CD4-positive, alpha-beta T cell (primary cell): ENCODE measurements at places on chromosomes 3 and 15.

DNA sequence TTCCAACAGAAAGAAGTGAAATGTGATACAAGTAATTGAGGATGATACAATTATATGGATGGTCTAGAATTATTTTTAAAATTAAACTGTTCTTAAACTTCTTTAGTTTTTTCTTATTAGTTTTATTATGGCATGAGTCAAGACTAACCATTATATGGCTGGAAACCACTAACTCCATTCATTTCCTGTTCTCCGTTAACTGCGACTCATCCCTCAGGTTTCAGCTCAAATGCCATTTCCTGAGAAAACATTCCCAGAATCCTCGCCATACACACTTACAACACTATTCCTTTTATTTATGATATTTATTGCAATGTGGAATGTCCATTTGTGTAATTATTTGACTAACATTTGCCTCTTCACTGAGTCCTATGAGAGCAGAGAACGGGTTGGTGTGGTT is 394.1 kb downstream of the SOX2 start:
- no peak for DNase-seq

- DNase-seq = no peak
Measured at GRCh38 chr3:178850450-178851190, 221.0 kb downstream of the ZMAT3 start.

DNA sequence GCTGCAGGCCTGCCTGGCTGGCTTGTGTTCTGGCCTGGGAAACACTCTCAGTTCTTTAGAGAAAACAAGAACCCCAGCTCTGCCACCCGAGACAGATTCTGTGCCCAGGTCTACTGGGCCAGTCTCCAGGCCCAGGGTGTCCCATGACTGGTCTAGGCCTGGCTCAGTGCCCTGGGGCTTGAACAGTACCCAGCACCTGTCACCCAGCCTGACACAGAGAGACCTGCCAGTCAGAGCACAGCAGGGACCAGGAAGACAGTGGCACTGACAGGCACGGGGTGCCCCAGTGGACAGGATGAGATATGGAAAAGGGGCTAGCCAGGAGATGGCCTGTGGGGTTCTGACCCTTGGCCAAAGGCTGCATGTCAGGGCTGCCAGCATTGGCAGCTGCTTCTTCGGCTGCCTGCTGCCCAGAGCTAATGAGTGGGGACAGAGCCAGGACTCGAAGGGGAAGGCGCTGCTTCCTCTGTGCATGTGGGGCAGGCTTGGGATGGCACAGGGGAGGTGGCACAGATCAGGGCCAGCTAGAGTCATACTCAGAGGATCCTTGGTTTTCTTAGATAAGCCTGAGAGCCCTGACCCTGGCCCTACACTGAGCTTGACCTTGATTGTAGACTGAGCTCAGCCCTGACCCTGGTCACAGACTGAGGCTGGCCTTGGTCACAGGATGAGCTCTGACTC is 15.1 kb downstream of the CCDC33 start:
- DNase-seq = no peak

DNA sequence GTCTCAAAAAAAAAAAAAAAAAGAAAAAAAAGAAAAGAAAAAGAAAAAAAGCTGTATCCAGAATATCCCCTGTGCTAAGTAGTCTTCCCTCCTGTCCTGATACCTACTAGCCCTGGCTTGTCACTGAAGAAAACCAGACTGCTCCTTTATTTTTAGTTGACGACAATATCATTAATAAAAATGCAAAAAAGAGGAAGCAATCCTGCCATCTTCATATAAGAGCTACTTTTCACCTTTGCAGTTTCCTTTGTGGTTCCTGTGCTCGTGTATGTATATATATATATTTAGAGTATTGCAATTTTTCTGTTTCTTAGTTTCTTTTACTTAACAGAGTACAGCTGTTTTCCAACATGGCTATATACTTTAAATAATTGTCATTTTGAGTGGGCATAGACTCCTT is 13.6 kb downstream of the C3orf20 start:
- DNase-seq = no peak

- no peak for DNase-seq
Measured at GRCh38 chr15:74365598-74366445, 1.6 kb downstream of the CYP11A1 start.

DNA sequence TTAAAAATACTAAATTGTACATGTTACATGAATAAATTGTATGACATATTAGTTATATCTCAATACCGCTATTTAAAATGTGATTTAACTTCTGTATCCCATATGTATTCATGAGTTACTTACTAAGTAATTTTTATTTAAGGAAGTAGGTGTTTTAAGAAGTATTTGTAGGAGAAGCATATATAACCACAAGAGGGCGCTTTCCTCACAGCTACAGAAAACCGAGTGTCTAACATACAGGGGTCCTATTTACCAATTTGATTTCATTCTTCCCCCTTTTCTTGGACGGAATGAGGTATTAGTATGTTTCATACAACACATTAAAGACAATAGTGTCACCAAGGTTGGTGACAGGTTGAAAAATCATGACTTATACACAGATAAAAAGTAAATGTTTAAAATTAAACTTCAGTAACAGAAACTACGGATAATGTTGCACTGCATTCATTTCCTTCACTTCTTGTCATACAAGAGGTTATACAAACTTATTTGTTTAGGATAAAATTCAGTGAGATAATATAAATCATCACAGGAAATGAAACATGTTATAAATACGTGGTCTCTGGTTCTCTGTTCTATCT is 253.6 kb downstream of the MAGI1 start:
- no peak for DNase-seq

GRCh38 chr3:185519021-185519420 is 20.2 kb upstream of the TMEM41A start:
- no peak for DNase-seq

DNA sequence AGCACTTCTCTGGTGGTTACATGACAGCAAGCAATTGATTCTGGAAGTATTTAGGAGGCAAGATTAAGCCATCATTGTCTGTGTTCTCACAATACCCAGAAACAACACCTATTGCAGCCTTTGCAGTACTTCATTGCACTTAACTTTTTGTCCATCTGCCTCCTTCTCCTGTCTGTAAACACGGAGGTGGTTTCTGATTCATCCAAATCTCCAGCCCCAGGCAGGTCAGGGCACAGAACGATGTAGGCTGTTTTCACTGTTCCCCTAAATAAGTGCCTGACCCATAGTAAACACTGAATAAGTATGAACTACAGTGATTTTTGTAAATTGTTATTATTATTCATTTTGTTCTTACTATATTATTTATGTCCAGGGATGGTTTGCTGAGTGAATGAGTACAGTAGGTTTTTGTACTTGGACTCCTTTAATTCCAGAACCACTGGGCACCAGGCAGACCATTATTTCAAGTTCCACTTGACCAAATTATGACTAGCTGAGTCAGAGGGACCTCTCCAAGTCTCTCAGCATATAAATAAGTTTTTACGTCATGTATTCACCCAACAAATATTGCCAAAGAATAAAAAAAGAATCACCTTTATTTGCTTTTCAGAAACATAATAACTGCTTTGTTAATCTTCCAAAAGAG is 283.3 kb upstream of the TRIM42 start:
- no peak for DNase-seq

- DNase-seq = no peak
Measured at GRCh38 chr3:98038286-98038685, 3.2 kb upstream of the GABRR3 start.

GRCh38 chr15:77616072-77616471 is 16.6 kb downstream of the LINGO1 start:
- DNase-seq = no peak

- DNase-seq = no peak
Measured at GRCh38 chr15:90113166-90113565, 10.9 kb upstream of the IDH2 start.

DNA sequence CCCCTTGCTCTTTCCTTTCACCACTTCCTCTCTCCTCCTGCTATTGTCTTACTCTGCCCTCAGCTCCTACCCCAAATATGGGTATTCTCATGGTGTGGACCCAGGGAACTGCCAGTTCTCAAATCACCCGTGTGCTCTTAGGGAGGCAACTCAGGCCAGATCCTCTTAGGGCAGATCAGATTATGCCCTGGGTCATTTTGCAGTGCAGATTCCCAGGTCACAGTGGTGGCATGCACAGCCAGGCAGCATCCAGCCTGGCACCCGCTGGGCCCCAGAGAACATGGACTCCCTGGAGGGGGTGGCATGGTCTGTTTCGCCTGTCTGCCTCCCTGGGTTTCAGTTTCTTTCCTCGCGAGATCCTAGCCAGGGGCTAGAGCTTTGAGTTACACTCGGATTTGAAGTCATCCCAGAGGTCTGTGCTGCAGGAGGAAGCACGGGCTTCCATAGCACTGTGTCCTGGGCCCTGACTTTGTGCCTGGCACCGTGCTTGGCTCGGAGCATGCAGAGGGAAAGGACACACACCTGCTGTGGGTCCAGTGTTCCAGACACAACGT is 96.1 kb downstream of the TOP2B start:
- no peak for DNase-seq

- no peak for DNase-seq
Measured at GRCh38 chr3:58577269-58577821, at the start of gene FAM107A. Gene FAM107A (minus strand): TSS chr3:58577391. CDS start chr3:58569860, 7,531 bp downstream.
